ENCODE measurements at places on chromosomes 5 and 9.

DNA sequence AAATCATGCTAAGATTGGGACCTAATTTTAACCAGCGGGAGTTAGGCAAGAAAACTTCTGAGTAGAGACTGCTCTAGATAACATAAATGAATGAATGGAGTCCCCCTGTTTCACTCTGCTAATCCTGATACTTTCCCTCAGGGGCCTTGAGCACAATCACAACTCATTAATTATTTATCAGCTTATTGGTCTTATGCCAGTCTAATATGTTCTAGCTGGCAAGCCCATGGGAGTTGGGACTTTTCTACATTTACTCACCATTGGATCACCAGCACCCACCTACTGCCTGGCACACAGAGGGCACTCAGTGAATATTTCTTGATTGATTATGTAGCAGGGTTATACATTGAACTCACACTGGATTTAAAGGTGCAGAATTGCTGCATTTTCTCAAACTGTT is 13.5 kb upstream of the TMED7 start:
- DNase-seq: no peak

DNA sequence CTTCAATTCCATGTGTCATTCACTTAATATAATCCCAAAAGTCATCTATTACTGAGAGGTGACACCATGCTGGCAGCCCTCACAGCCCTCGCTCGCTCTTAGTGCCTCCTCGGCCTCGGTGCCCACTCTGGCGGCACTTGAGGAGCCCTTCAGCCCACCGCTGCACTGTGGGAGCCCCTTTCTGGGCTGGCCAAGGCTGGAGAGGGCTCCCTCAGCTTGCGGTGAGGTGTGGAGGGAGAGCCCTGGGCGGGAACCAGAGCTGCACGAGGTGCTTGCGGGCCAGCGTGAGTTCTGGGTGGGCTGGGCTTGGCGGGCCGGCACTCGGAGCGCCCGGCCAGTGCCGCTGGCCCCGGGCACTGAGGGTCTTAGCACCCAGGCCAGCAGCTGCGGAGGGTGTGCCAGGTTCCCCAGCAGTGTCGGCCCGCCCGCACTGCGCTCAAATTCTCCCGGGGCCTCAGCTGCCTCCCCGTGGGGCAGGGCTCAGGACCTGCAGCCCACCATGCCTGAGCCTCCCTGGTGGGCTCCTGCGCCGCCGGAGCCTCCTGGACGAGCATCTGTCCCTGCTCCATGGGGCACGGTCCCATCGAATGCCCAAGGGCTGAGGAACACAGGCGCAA is 374.1 kb downstream of the ELAVL2 start:
- DNase-seq: no peak

DNA sequence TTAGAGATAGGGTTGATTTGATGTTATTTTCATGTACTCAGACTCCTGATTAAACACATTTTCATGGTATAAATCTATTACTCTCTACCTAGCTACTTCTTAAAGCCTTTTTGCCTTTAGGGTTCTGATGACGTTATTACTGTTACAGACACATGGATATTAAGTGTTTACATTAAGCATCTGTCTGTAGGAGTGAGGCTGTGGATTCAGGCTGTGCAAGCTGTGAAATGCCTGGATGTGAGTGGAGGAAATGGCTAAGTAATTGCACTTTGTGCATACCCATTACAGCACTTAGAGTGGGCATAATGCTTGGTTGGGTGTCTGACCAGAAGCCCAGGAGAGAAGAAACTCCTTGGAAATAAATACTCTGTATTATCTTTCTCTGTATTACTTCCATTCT is 186.8 kb downstream of the SNX18 start:
- DNase-seq: no peak

GRCh38 chr5:36153726-36154125 is 1.8 kb downstream of the SKP2 start:
- DNase-seq: no peak

DNA sequence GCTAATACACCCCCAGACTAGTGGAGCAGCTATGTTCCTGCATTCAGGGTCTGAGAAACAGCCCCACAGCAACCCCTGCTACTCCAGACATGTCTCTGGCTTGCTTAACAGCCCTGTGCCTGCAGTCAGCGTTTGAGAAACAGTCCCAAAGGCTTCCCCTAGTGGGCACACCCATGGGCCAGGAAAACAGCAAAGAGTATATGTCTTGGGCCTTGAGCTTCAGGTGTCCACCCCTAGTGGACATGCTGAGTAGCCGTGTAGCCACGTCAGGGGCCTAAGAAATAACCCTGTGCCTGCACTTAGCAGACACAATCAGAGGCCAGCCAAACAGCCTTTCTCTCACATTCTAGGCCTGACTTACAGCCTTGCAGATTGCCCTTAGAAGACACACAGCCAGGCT is 698.6 kb downstream of the PTPRD start:
- no peak for DNase-seq

DNA sequence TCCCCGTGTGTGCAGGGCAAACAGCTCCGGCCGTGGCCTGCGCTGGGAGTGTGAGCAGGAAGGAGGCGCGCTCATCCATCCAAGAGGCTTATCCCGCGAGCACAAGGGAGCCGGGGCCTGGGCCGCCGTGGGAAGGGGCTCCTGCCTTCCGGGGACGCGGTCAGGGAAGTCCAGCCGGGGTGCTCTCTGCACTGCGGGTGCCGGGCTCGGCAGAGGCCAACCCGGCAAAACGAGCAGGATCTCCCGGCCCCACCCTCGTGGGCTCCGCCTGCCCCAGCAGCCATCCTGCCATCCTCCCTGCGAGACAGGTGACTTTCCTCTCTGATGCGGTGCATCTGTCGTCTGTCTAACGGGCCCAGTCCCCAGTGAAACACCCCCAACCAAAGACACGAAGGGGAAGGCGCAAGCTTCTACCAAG is 244.2 kb downstream of the AUH start:
- no peak for DNase-seq

- DNase-seq: no peak
These were observed 3.6 kb upstream of the S1PR3 start for GRCh38 chr9:88987661-88988060.

DNA sequence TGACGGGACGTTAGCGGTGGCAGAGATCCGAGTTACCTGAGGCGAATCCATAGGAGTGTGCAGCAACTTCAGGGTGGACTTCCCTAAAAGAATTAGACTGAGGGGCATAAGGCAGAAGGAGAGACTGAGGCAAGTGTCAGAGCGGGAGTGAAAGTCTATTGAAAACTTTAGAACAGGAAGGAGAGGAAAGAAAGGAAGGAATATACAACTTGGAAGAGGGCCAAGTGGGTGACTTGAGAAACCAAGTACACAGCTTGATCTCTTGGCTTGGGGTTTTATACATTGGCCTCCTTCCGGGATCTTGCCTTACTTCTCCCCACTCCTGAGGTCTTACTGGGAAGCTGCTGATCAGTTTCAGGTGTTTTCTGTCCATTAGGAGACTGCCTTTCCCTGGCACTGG is 84.9 kb downstream of the SNX18 start:
- no peak for DNase-seq

GRCh38 chr9:124771867-124772679 is 962 bp upstream of the NR6A1 start:
- no peak for DNase-seq

DNA sequence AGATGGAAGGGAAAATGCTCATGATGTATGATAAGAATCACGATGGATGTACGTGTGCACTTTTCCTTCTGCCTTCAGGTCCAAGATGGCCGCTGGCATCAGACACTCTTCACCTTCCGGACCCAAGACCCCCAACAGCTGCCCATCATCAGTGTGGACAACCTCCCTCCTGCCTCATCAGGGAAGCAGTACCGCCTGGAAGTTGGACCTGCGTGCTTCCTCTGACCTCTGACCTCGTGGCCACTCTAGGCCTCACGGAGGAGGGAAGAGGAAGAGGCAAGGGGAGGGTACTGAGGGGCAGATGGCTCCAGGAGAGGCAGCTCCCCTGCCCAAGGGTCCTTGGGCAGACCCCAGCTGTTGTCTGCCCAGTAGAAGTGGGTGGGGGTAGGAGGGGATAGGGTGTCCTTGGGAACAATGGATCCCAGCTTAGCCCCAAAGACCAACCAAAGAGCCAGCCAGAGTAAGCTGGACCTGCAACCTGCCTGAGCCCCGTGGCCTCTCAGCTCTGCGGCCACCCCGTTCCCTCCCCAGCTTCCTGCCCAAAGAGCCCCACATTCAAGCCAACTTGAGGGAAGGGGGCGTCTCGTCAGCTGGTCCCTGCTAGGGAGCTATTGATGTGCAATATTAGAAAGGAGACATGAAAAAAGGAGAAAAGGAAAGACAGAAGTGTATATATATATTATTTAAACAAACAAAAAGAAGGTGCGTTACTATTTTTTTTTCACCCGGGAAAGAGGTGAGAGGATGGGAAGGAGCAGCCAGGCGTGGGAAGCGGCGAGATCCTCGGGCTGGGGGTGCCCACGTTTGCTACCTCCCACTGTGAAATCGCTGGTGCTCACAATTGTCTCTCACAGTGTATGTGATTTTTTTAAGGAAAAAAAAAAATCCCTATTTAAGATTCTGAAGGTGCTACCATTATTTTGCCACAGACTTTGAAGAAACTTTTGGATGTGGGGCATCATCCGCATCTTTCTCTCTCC is 12.1 kb upstream of the ORM1 start:
- no peak for DNase-seq

- DNase-seq: no peak
These were observed 131.7 kb downstream of the SUSD1 start for GRCh38 chr9:112043423-112043822.

- DNase-seq: no peak
These were observed 560.0 kb downstream of the BRINP1 start for GRCh38 chr9:118809160-118809625.

DNA sequence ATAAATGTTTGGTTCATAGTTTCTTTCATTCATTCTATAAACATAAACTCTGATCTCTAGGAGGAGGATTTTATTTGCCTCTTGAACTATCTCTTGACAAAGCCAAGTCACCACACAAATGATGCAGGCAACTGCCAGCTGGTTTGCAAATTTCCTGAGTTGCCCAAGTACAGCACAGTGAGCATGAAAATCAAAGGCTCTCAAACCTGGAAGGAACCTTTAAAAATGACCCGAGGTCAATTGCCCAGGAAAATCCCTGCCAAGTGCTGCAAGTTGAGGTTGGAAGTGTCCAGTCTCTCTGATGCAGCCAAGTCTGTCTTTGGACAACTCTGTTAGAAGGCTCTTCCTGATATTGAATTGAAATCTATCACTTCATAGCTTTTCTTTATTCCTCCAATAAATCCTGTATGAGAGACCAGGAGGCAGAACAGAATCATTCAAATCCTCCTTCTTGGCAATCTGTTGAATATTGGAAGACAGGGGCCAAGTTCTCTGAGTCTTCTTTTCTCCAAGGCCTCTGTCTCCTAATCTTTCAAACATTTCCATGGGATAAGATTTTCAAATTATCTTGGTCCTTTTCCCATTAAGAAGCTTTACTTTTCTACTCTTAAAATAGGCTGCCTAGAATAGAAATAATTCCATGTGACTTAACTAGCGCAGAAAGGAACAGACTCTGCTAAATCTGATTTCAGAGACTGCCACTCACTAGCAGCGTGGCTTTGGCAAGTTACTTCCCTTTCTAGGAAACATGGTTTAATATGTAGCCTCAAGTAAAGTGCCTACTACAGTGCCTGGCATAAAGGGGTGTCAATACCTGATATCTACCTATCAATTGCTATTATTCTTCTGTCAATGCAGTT is 159.2 kb downstream of the SNX18 start:
- DNase-seq: no peak

Measured in GM04503 (cell line).